ENCODE measurements at places on chromosomes 4 and X.

GRCh38 chr4:74884266-74884665 lies 48.6 kb upstream of the PARM1 start:
- DNase-seq: no peak

- no peak for DNase-seq
These were observed 184.7 kb downstream of the ARHGAP6 start for GRCh38 chrX:11481035-11481434.

DNA sequence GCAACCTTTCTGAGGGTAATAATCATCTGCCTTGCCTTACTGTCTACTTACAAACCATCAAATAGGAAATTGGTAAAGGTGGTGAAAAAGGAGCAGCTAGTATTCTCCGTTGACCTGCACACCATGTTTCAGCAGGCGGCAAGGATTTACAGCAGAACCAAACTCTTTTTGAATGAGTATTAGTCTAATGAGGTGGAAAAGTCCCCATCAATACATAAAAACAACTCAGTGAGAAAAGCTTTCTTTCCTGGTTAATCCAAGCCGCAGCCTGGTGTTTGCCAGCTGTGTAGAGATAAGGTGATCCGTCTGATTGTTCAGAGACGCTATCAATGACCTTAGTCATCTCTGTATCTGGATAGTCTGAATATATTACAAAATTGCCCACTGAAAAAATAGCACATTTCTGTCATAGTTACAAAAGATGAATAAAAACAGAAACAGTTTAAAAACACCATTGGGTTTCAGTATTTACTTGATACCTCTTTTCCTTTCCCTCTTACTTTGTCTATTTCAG lies 110.4 kb upstream of the TBC1D9 start:
- DNase-seq: no peak

- no peak for DNase-seq
These were observed 88.3 kb downstream of the CLCN4 start for GRCh38 chrX:10244915-10245622.

DNA sequence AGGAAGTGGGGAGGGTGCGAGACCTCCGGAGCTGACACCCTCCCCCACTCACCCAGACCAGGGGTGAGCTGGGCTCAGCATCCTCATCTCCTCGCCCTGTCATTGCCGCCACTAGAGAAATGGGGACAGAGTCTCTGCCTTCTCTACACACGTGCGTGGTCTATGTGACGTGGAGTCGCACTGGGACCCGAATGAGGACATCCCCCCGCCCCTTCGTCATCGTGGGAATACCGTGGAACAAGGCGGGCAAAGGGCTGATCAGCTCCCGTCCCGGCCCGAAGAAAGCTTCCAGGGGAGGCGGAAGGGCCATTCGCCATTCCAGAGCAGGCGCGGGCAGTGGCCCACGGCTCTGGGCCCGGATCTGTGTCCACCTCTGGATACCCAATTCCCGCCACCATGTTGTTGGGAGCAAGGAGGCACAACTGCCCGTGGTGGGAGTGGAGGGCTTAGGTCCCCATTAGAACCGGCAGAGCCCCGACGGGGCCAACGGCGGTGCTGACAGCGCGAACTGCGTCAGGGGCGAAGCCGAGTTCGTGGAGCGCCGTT lies 12.0 kb downstream of the HMX1 start:
- no peak for DNase-seq

DNA sequence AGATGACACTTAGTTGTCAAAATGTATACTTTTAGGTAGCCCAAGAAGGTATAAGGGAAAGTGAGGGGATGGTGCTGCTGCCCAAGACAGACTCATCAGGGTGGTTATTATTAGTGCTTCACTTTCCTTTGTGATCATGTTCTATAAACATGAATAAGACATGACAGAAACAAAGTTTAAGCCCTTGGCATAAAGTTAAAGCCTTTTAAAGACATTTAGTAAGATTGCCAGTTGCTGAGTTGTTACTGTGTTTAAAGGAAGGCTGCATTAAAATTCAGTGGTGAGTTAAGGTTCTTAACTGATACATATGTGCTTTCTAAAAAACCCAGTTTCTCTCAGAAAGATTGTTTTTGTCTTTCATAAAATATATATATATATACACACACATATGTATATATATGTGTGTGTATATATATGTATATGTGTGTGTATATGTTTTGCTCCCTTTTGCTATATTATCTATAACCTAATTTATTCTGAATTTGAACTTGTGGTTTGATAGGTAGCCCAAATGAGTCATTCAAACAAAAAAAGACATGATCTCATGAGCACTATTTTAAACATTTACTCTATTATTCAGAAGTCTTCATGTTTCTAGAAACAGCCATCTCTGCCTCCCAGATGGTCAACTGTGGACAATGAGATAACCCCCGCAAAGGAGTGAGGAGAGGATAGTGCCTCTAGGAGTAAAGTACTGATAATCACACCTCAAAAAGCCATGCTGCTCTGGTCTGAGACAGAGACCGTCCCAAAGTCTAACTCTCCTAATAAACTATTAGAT lies 98.1 kb upstream of the OTUD4 start:
- DNase-seq: no peak

GRCh38 chr4:25842229-25842845 lies 20.5 kb downstream of the SEL1L3 start:
- no peak for DNase-seq

DNA sequence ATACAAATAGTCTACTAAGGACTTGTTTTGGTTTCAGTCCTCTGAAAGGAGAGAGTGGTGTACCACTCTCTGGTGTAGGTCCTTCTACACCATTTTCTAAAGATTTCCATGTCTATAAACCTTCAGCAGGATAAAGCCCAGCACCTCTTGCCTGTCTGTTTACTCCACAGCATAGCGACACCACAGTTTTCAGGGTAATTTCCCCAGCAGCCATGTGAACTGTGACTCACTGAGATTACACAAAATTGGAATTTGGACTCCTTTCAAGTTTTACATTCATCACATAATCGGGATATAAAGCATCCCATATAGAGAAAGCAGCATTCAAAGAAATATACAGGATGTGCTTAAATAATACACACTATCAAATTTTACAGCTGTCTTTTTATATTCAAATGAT lies 229.6 kb downstream of the PRDM5 start:
- peak; percentile 23 for DNase-seq

GRCh38 chrX:118212817-118213183 lies 96.2 kb upstream of the KLHL13 start:
- no peak for DNase-seq

DNA sequence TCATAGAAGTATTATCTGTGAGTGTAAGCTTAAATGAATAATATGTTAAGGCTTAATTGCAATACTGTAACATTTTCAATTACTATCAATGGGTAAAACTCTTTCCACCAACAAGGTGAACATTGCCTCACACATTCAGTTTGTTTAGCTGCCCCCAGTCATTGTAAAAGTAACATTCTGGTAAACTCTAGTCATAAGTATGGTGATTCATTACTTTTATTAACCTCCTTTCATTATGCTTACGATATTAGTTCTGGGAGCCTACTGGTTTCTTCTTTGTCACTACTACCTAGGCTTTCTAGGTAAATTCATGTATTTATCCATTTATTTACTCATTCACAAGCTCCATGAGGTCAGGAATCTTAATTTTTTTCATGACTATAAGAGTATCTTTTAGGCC lies 412.8 kb upstream of the SLIT2 start:
- DNase-seq: no peak

DNA sequence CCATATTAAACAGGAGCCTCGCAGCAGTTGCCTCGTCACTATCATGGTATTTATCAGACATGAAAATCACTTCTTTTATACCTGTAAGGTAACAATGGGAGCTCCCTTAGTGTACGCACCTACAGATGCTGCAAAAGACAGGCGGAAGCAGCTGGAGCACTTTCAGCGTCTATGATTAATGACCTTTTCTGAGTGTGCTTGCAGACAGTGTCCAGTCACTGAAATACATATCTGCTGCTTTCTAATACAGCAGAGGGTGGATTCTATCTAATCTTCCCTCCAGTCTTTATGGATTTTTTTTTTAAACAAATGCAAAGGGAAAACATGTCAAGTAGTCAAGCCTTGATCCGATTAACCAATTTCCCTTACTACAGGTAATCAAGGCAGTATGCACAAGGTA lies 24.1 kb downstream of the DCTD start:
- no peak for DNase-seq

DNA sequence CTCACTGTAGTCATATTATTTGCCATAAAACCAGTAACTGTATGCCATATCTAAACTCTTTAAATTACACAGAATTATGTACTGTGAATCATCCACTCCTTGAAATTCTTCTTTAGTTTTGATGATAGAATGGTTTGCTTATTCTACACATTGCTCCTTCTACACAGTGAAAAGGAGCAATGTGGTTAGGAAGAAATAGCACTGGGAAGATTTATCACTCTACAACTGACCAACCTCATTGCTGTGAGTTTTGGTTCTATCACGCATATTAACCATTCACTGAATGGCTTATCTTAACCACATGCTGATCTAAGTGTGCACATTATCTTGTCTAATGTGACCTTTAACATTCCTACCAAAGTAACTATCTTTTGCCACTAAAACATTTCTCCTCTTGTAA lies 415.7 kb upstream of the NDST4 start:
- DNase-seq: no peak

- DNase-seq: no peak
These were observed 228.4 kb downstream of the DHRSX start for GRCh38 chrX:2272337-2272736.

GRCh38 chr4:39802005-39802404 lies 104.1 kb downstream of the UBE2K start:
- DNase-seq: no peak

DNA sequence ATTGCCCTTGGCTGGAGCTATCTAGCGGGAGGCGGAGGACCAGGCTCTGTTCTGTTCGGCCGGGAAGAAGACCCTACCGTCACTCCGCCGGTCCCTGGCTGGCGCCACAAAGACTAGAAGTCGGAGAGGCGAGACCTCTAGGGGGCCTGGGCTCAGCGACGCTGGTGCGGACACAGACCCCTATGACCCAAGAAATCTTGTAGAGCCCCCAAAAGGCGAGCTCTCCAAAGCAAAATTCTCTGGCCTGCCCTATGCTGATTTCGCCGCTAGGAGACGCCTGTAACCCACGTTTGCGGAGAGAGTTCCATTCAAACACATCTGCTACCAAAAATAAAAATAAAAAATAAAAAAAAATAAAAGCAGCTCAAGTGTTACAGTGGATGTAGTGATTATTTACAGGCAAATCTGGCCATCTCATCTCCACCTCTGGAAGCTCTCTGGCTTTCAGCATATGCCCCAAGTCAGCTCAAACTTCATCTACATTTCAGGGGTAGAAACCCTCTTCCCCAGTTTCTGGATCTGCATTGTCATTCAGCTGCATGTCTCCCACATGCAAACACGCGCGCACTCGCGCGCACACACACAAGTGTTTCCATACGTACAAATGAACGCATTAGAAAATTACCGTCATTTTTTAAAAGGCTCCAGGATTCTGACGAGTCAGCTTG lies 2.4 kb upstream of the PCDH10 start:
- peak; percentile 81 for DNase-seq
